Activated gamma-delta T cell treated with Interleukin-2 at 50 U/mL for 16 hours (primary cell): ENCODE measurements at places on chromosomes 7 and 10.

GRCh38 chr7:268991-269390 is 21.0 kb upstream of the FOXL3 start:
- no peak for DNase-seq

DNA sequence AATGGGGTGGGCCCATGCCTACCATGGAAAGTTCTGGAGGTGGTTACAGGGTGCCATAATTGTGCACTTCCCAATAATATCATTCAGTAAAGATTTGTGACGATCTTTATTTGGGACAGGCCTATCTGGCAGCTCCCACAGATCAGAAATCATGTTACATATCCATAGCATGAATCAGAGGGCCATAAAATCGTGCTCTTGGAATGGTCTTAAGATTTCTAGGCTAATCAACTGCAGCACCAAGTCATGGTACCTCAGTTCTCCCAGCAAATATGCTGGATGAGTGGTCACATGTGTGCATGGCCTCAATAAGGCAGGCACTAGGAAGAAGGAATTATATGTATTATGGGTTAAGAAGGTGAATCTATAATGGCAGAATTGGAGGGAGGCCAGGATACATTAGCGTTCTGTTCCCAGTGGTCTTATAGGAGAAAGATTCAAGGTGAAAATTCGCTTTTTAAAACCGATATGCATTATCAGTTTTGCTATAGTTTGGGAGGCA is 134.7 kb downstream of the NRP1 start:
- DNase-seq: no peak

DNA sequence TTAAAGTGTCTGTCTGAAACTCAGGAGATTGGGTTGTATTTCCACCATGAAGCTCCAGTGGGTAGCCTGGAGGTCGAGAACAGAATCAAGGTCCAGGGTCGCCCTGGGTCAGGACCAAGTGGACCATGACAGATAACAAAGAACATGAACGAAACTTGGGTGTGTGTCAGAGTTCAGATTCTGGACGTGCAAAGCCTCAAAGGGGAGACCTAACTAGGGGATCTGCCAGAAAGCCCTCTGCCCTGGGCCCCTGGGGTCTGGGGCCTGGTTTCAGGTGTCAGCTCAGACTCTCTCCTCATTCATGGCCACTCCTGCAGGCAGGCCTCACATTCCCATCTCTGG is 1.6 kb downstream of the RASSF4 start:
- no peak for DNase-seq

DNA sequence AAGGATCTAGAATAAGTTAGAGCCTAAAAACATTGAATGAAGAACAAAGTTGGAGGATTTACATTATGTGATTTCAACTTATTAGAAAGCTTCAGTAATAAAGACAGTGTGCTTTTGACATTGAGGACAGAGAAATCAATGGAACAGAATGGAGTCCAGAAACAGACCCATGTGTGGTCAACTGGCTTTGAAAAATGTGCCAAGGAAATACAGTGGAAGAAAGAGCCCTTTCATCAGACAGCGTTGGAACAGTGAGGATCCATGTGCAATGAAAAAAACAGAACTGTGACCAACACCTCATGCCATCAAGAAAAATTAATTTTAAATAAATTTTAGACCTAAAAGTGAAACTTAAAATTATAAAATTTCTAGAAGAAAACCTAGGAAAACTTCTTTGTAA is 50.6 kb upstream of the LRRC18 start:
- no peak for DNase-seq

- DNase-seq: no peak
Observed at GRCh38 chr10:10872035-10872673, 145.5 kb upstream of the CELF2 start.

DNA sequence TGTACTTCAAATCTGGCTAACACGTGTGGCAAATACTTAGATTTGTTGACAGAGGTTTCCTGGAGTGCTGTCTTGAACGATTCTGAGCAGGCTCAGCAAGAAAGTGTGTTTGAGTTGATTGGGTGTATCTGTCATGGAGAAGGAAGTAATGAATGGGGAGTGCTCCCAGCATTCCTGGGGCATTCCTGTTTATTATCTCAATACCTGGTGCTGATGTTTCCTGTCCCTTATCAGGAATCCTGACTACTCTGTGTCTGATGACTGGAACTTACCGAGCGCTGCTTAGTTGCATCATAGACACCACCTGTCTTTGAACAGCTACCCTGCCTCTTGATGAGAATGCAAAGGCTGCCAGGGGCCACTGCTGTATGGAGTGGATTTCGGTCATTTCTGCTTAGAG is 41.0 kb upstream of the TMEM248 start:
- DNase-seq: no peak

GRCh38 chr7:76346097-76346496 is 12.7 kb downstream of the YWHAG start:
- DNase-seq: no peak

DNA sequence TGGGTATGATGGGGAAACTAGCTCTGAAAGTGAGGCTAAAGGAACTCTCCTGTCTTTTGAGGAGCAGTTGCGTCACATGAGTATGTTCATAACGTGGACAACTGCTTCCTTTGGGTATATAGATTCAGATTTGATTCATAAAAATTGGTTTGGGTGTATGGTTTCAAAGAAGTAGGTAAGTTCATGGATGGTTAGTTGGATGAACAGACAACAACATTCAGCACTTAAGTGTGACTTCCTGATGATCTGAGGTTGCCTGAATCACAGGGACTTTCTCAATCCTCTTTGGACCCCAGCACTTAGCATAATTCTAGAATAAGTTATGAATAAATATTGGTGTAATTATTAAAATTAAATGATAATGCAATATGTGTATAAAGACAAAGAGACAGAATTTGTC is 43.4 kb downstream of the MACC1 start:
- no peak for DNase-seq

DNA sequence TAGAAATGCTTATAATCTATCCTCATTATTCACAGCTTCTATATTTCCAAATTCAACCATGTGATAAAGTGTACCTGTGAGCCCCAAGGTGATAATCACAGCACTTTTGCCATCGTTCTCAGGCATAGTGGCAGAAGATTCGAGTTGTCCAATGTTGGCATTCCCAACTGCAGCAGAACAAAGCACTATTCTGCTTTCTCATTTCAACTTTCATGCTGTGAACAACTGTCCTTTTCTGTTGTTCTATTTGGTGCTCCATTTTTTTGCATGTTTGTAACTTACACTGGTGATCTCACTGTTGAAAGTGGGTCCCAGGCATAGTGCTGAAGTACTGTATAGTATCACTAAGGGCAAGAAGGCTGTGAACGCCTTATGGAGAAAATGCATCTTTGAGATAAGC is 438.2 kb downstream of the PAXIP1 start:
- no peak for DNase-seq

- DNase-seq: no peak
Observed at GRCh38 chr10:130398090-130398994, 262.2 kb downstream of the GLRX3 start.

GRCh38 chr10:1563028-1563427 is 174.3 kb downstream of the ADARB2 start:
- DNase-seq: no peak

DNA sequence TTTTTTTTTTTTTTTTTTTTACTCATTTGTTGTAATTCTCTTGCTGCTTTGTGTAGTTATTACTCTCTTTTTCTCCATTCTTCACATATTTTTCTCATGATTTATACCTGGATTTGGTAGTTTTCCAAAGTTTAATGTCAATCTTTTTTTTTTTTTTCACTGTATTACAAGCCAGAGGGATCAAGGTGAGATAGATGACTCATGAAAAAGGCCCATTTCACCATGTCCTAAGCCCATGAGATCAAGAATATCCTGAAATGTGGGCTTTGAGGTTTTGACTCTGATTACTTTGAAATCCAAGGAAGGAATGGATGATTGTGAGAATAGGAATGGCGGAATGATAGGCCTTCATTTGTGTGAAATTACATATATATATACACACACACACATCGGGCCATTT is 31.1 kb downstream of the TAX1BP1 start:
- DNase-seq: no peak

- DNase-seq: no peak
Observed at GRCh38 chr10:129848696-129849451, 115.2 kb downstream of the EBF3 start.
